ENCODE measurements at places on chromosomes 16 and 17. TPM values are rescaled to one million over a fixed set of nuclear protein-coding genes. Genes with fewer than 3 reads are reported as not detected.

DNA sequence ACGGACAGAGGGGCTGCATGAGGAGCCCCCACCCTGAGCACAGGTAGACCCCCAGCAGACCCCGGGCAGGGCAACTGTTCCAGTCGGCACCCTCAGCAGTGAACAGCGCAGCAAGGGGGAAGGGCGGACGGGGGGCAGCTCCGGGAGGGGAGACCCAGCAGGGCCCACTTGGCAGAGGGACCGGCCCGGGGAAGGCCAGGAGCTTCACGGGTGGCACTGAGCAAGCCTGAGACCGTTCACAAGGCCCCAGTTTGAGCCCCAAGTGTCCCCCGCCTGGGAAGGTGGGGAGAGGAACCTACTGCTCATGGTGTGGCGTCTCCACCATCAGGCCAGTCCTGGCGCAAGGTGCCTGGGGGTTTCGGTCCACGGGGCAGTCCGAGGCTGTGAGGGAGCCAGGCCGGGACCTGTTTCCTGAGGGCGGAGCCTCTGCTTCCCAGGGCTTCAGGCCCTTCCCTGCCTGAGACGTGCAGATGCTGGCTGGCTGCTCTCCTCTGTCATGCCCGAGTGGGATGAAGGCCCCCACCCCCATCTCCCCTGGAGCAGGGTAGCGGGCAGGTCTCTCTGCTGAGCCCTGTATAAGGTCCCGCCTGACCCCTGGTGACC is 54.4 kb upstream of the GNG13 start:
- no peak for DNase-seq

Gene ABCA9
- total RNA-seq, result 71.2 TPM

GRCh38 chr17:46823657-46824056 is 5.2 kb upstream of the WNT3 start:
- DNase-seq, result no peak

DNA sequence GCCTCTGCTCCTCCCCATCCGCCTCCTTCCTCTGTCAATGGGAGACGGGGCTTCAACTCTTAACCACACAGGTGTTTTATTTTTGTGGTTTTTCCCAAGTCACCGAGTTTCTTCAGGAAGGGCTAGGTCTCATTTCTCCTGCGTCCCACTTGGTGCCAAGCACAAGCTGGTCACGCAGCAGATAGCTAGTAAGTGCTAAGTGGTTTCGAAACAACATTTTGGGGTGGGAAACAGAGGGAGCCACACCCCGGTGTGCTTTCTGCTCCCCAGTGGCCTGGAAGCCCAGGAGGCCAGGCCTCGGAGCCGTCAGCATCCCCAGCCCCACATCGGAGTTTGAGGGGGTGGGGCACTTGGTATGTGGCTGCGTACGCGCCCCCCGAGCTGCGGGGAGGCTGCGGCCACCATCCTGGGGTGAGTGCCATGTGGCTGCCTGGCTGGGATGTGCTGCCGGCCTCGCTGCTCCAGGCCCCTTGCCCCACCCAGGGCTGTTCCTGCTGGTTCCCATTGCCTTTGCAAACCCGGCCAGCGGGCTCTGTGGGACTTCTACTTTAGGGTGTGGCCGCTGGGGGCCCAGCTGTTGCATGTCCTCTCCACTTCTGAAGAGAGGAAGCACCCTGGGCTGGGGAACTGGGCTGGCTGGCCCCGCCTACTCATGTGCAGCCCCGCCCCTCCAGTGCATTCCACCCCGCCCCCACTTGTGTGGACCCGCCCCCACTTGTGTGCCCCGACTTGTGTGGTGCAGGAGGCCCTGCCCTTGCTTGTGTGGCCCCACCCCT is 55.6 kb downstream of the BAIAP2 start:
- no peak for DNase-seq

- DNase-seq, result no peak
These were observed 244.4 kb downstream of the HS3ST3B1 start for GRCh38 chr17:14545156-14545906.

- no peak for DNase-seq
These were observed 1.9 kb upstream of the SLC5A2 start for GRCh38 chr16:31480851-31481536.

GRCh38 chr16:57590654-57591085 is 37.8 kb upstream of the ADGRG1 start:
- DNase-seq, result no peak

- no peak for DNase-seq
These were observed at the start of gene CMTM3 for GRCh38 chr16:66604376-66605176. Gene CMTM3 (plus strand): TSS chr16:66604704. CDS start chr16:66604806, 102 bp downstream.
